G401 (cell line): ENCODE measurements at places on chromosomes 1 and 21. TPM values are rescaled to one million over a fixed set of nuclear protein-coding genes. Genes with fewer than 3 reads are reported as not detected.

EXO1 gene
- 29.7 and 46.2 TPM in 2 replicates for total RNA-seq

GRCh38 chr1:148161053-148161901 is 9.2 kb upstream of the NBPF11 start:
- no peak for DNase-seq

DNA sequence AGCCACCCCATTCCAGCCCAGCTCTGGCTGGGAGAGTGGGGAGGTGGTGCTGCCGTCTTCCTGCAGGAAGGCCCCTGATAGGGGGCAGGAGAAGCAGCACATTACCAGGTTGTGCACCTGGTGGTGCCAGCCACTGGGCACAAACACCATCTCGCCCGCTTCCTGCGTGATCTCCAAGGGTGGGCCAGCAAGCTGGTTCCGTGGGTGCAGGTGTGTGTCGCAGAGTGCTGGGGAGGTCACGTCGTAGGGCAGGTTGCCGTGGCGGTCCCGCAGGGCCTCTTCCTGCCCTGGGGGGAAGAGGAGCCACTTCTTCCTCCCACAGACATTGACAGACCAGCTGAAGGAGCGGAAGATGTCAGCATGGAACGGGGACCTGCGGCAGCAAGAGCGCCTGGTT is 1.8 kb downstream of the JMJD4 start:
- no peak for DNase-seq

- peak; percentile 28 for DNase-seq
Observed at GRCh38 chr1:6960291-6960811, 175.1 kb downstream of the CAMTA1 start.

DNA sequence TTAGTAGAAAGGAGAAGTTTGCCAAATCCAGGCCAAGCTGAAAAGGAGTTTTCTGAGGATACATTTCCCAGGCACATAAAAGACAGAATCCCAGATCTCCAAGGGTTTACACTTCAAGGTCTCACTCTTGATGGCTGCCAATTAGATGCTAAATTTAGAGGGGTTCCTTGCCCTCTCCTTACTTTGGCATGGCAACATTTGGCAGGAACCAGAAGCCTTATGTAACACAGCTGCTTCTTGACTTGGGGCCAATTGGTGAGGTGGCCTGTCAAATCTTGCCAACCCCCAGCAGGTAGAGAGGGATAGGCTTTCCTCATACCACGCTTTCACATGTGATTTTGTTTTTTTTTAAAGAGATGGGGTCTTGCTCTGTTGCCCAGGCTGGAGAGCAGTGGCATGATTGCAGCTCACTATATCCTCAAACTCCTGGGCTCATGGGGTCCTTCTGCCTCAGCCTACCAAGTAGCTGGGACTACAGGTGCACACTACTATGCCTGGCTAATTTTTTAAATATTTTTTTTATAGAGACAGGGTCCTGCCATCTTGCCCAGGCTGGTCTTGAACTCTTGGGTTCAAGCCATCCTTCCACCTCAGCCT is 25.2 kb upstream of the NKAIN1 start:
- DNase-seq = peak; percentile 94

GRCh38 chr1:17908945-17909344 is 153.8 kb downstream of the ACTL8 start:
- no peak for DNase-seq

TMEM61 gene
- total RNA-seq = not detected in 2 replicates

DNA sequence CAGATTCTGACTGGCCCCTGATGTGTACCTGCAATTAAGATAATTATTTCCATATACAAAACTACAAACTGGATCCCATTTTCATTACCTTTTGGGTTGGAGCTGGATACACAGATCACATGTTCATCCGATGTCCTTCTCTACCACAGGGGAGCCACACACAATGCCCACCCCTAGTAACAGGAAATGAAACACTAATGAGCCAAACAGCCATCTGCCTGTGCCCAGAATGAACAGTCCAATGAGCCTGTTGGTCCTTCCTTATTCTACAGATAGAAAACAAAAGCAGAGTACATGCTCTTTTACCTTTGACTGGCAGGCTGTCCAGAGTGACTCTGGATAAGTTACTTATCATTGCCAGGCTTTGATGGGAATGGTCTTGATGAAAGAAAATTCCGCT is 68.6 kb downstream of the SIPA1L2 start:
- no peak for DNase-seq

RCSD1 gene
- total RNA-seq = not detected in 2 replicates

DNA sequence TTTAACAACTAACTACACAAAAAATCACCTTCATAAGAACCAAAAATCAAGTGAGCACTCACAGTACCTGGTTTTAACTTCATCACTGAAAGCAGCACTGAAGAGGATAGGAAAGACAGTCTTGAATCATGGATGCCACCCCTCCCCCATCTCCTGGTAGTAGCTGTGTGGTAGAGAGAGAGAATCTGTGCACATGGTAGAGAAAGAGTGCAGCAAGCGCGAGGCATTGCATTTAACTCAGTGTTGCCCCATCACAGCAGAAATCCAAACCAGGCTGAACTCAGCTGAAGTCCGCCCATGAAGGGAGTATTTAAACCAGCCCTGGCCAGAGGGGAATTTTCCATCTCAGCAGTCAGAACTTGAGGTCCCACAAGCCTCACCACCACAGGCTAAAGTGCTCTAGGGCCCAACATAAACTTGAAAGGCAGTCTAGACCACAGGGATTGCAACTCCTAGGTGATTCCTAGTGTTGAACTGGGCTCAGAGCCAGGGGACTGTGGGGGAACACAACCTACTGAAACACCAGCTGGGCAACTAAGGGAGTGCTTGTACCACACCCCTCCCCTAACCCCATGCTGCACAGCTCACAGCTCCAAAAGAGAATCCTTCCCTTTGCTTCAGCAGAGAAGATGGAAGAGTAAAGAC is 38.4 kb downstream of the VAV3 start:
- DNase-seq = no peak

CNR2 gene
- total RNA-seq = not detected in 2 replicates

DNA sequence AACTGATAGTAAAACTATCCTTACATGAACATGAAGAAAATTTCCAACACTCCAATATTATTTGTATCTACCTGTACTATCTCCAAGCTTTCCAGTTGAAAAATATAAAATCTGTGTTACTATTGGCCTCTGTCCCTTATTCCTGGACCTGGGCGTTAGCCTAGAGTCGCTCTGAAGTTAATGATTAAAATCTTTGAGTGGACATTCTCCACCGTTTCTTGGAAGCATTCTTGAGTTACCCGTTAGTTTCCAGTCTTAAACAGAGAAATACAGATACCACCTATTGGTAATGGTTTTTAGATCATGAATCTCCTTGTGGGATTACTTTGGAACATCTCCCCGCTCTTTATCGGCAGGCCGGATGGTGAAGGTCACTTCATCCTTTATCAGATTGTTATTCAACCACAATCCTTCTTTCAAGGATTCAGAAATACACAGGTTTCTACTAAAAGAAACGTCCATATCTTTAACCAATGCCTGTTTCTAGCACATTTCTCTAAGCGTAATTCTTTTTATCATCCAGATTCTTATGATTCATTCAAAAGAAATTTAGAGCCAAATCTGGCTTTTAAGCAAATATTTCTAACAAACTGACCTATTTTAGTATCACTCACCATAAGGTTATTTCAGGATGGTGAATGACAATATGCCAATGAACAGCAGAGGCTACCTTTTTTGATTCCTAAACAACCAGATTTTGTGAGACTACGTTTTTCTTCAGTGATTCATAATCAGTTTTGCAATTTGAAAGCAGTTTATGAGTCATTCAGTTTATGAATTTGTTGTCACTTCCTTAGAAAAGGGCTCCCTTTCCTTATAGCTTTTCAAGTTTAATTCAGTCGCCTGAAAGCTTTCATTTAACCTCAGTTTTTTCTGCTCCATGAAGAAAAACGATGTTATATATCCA is 70.2 kb upstream of the ERRFI1 start:
- DNase-seq = no peak

GRCh38 chr21:40719615-40720014 is 127.3 kb downstream of the DSCAM start:
- no peak for DNase-seq

ADGRL4 gene
- total RNA-seq = not detected in 2 replicates

GRCh38 chr1:4634793-4635406 is 19.5 kb upstream of the AJAP1 start:
- DNase-seq = no peak

DNA sequence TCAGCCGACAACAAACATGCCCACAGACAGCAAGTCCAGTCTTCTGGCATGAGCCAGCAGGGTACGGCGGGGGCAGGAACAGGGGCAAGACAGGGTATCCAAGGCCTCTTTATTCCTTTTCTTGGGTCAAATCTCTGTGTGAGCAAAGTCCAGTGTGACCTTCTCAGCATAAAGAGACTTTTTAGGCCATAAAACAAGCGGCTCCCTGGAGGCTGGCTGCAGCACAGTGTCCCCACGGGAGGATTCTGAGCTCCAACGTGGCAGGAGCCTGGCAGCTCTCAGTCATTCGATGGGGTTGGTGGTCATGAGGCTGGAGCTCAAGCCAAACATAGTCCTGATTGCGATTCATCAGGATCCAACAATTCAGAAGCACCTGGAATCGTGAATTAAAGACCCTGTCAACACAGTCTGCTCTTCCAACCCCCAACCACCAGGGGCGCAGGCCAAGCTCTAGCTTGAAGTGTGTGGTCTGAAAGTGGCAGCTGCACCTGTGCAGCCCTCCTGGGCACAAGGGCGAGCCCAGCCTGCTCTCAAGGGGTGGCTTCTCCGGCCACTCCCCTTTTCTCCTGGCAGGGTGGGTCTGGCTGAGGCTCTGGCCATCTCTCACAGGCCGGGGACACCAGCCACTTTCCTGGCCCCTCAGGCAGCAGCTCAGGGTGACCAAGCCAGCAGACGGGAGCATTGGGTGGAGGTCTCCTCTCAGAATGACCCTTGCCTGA is 62.1 kb downstream of the SLC66A1 start:
- DNase-seq = no peak

MMP23B gene
- total RNA-seq = 1.1 and 1.3 TPM in 2 replicates

DNA sequence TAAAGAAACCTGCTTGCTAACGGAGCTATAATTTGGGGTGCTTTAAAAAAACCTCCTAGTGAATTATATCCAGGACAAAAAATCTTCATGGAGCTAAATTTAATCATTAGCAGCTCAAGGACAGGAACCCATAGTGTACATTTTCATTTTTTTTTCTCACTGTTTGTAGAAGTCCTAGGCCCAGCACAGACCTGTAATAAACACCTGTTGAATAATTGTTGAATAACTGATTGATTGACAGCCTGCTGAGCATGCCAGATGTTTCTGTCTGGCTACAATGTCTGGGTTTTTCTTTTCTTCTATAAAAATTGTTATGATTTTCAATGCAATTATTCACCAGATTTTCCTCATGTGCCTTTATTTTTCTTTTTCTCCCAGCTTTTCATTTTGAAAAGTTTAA is 10.9 kb upstream of the GALNT2 start:
- DNase-seq = no peak

GRCh38 chr1:46798810-46799209 is at the start of gene CYP4B1:
CYP4B1 (plus strand) TSS chr1:46799046; CDS start chr1:46799082, 36 bp downstream.
- no peak for DNase-seq

DNA sequence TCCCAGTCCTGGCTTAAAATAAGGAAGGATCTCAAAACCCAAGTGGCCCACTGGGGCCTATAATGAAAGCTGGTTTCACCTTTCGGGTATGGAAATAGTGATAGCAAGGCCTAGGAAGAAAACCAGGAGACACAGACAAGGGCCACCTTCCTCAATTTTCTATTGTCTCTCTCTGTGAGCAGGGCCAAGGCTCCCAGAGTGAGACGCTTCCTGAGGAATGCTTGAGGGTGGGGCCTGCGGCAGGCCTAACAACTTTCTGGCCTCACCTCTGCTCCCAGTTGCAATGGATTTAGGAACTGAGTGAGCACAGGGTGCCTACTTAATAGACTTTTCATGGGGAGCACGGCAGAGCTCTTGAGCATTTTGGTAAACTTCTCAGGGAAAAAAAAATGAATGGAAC is 300.9 kb downstream of the ASTN1 start:
- DNase-seq = no peak

DNA sequence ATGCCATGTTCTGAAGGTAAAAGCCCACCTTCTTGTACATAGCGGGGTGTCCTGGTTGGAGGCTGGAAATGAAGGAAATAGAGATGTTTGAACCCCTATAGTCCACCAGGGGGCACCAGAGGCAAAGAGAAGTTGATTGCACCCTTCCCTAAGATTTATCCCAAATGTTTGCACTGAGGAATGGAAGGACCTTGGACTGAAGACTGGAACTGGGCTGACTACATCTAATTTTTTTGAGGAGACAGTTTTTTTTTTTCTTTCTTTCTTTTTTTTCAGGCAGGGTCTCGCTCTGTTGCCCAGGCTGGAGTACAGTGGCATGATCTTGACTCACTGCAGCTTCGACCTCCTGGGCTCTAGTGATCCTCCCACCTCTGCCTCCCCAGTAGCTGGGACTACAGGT is 55.3 kb upstream of the EIF4G3 start:
- peak; percentile 81 for DNase-seq

- DNase-seq = no peak
Observed at GRCh38 chr1:22447621-22448111, 4.0 kb upstream of the ZBTB40 start.

KCNH1 gene
- 0.14 and 2.0 TPM in 2 replicates for total RNA-seq

- DNase-seq = no peak
Observed at GRCh38 chr21:33860332-33860879, 55.2 kb downstream of the ATP5PO start.

DNA sequence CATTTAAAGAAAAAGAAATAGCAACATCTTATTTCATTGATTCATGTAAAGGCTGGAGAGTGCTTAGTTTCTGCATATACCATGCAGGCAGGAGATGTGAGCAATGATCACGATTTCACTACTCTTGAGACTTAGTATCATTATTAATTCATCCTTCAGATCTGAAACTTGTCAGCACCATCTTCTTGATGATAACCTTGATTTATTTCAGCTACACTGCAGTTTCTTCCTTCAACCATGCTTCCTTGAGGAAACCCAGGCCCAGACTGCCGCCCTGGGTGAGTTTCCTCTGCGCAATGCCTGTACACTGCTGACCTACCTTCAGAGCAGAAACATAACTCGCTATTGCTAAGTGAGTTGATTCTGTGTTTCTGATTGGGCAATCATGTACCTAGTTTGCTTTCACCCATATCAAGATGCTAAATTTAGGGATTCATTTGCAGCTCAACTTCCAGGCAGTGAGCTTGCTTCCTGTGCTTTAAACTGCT is 13.5 kb upstream of the BCL10 start:
- DNase-seq = no peak

NR0B2 gene
- total RNA-seq = not detected in 2 replicates

GRIK3 gene
- total RNA-seq = not detected in 2 replicates

GRCh38 chr1:41559331-41559730 is 74.8 kb upstream of the EDN2 start:
- DNase-seq = no peak

DNA sequence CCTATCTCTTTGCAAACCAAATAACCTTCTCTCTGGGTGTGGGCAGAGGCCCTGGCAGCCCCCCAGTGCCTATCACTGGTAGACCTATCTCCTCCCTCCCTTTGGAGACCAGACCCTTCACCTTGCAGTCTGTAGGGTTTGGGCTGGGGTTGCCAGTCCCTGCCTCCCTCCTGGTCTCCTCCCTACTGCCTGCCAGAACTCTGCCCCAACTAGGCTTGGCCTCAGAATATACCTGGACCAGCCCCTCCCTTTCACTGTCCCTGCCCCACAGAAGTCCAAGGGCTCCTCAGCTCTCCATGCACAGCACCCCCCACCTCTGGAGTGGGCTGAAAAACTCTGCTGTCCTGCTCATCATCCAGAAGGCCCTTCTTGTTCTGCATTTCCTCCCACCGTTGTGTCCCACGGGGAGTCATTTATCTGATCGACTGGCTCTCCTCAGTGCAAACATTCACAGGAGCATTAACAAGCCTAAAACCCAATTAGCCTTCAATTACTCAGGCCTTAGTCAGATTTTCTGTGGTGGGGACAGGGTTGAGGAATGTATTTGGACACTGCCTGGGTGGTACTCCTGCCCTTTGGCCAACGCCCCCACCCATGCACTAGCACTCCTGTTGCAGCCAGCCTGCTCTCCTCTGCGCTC is 27.7 kb upstream of the DMBX1 start:
- no peak for DNase-seq

GRCh38 chr1:180777072-180777689 is 135.5 kb upstream of the KIAA1614 start:
- no peak for DNase-seq
